Activated CD4-positive, alpha-beta T cell treated with anti-CD3 and anti-CD28 coated beads, Interleukin-2, amount 10 ng/mL, durations not matched to agents 7 days and 5 days (primary cell): ENCODE measurements at places on chromosomes 2 and 18.

DNA sequence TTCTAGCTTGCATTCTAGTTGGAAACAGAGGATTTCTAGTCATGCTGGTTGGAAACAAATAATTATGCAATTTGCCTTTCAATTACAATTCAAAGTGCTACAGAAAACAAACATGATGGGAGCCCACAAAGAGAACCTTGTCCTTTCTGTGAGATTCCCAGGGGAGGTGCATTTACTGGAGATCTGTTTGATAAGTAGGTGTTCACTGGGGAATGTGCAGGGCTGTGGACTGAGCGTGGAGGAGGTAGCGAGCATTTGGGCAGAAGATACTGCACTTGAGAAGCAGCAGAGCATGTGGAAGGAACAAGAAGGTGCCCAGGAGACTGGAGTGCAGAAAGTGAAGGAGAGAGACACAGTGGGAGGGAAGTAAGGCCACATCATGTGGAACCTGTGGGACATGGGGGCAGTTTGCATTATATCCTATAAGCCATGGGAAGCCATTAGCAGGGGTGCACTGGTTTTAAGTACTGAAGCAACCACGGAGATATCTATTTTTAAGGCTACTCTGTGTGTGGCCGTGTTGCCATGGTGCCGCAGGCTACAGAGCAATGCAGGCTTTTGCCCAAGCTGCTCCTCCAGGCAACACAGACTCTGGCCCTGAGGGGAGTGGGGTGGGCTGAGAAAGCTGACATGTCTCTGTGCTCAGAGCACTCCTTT, 154.0 kb downstream of the ANTXR1 start:
- DNase-seq = no peak

GRCh38 chr18:76643996-76644395, 149.0 kb upstream of the ZNF516 start:
- no peak for DNase-seq

- DNase-seq = no peak
These were observed 105.0 kb upstream of the SH3BP4 start for GRCh38 chr2:234846599-234847363.

DNA sequence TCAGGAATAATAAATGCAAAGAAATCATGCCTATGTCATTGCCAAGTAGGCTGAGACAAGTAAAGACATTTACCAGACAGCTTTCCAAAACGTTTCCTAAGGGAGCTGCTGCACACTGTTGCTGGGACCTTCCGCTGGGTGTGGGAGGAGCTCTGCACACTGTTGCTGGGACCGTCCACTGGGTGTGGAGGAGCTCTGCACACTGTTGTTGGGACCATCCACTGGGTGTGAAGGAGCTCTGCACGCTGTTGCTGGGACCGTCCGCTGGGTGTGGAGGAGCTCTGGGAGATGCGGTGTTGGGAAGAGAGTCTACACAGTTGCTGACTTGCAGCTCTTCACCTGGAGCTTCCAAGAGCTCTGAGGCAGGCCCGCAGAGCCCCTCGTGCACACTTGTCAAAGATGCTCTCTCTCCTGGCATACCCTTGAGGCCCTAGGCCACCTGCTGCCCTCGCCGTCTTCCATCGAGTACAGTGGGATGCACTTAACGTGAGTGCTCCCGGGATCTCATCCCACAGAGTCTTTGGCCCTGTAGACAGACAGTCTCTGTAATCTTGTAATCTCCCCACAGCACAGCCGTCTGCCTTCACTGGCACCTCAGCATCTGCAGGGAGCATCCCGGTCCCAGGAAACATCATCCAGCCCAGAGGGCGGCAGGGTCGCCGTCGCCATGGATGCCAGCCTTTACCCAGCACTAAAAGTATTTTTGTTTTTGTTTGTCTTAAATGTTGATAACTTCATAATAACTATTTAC, 51.4 kb downstream of the TRAPPC12 start:
- DNase-seq = no peak

DNA sequence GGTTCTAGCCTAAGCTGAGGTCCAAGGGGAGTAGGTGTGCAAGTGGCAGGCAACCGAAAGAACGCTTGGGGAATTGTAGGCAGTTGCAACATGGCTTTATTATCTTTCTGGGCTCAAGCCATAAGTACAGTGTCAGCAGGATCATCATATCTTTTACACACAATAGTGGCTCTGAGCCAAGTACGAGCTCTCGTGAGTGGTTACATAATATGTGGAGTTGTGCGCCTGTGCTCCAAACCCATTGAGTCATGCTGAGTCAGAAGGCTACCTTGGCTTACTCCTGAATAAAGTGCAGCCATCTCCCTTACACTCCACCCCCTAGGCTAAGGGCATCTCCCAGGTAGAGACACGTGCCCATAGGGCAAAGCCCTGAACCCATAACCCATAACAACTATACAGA, 233.9 kb downstream of the SATB2 start:
- no peak for DNase-seq

- DNase-seq = no peak
These were observed 18.4 kb upstream of the TXNL4A start for GRCh38 chr18:80006724-80007123.

GRCh38 chr2:36680012-36680411, 16.5 kb upstream of the VIT start:
- DNase-seq = no peak
